ENCODE measurements at places on chromosomes 13 and 19. TPM values are rescaled to one million over a fixed set of nuclear protein-coding genes. Genes with fewer than 3 reads are reported as not detected.

DNA sequence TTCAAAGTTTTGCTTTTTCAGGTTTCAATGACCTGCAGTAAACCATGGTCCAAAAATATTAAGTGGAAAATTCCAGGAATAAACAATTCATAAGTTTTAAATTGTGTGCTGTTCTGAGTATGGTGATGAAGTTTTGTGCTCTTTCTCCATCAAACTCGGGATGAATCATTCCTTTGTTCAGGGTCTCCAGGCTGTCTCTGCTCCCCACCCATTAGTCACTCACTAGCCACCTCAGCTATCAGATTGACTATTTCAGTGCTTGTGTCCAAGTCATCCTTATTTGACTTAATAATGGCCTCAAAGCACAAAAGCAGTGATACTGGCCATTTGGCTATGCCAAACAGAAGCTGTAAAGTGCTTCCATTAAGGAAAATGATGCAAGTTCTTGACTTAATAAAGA, 1140.4 kb downstream of the EFNB2 start:
- no peak for DNase-seq
- H3K27me3 ChIP-seq: no peaks in the 10 kb centered on the region
- H3K36me3 ChIP-seq: no peaks in the 10 kb centered on the region

Gene ZNF256
- 1.3 TPM for polyA plus RNA-seq

DNA sequence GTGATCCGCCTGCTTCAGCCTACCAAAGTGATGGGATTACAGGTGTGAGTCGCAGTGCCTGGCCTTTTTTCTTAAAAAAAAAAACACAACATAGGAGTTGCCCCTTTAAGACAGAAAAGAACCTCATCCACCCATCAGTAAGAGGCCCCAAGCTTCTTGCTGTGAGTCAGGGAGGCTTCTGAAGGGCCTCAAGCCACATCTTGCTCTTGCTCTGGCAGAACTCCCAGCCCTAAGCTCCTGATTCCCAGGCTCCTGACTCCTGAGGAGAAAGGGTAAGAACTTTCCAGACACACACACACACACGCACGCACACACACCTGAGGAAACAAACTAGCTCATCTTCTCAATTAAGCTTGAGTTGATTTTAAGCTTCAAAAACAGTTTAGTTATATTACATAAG, 6.9 kb downstream of the ETFB start:
- DNase-seq: no peak
- no peaks in the 10 kb centered on the region for H3K27me3 ChIP-seq

Gene ANKLE1
- 2.2 TPM for polyA plus RNA-seq

- no peak overlapping the region for H3K27ac ChIP-seq
- H3K36me3 ChIP-seq: peaks cover 49% of the 10 kb centered on the region
- no peak overlapping the region for H3K4me3 ChIP-seq
- H3K4me1 ChIP-seq: peaks cover 12% of the 10 kb centered on the region
- no peak for DNase-seq
Observed at GRCh38 chr19:55103190-55103589, 14.2 kb downstream of the PPP1R12C start.

Gene ANGPTL4
- polyA plus RNA-seq: not detected

GRCh38 chr13:93881411-93881810, 598.1 kb downstream of the DCT start:
- H3K27ac ChIP-seq: no peak overlapping the region
- no peak for DNase-seq
- H3K27me3 ChIP-seq: no peaks in the 10 kb centered on the region
- H3K36me3 ChIP-seq: no peaks in the 10 kb centered on the region
- H3K4me1 ChIP-seq: no peaks in the 10 kb centered on the region
- H3K4me3 ChIP-seq: no peak overlapping the region

Gene SLC6A16
- polyA plus RNA-seq: 1.5 TPM

GRCh38 chr13:75621147-75621546, 15.0 kb upstream of the LMO7 start:
- H3K27ac ChIP-seq: no peak overlapping the region
- H3K4me3 ChIP-seq: no peak overlapping the region
- no peaks in the 10 kb centered on the region for H3K27me3 ChIP-seq

DNA sequence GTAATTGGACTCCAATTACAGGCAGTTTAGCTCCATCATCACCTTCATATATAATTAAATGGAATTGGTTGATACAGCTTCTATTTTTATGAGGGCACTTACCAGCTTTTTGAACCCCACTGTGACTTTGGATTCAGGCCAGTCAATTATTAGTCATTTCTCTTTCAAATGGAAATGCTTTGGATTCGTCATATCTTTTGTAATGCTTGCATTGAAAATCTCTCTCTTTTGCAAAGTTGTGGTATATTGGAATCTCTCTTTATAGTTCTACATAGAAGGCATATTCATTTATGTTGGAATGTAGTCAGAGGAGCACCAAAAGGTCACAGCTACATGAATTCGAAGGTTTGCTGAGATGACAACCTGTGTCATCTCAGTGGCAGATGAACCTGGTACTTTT, 1074.3 kb upstream of the SLC10A2 start:
- no peaks in the 10 kb centered on the region for H3K36me3 ChIP-seq
- no peak overlapping the region for H3K27ac ChIP-seq
- H3K4me1 ChIP-seq: no peaks in the 10 kb centered on the region
- DNase-seq: no peak
- H3K4me3 ChIP-seq: no peak overlapping the region

Gene KIR2DL3
- not detected for polyA plus RNA-seq

GRCh38 chr13:100826441-100826840, 151.8 kb upstream of the TMTC4 start:
- no peak overlapping the region for H3K4me3 ChIP-seq
- no peak for DNase-seq
- H3K27ac ChIP-seq: no peak overlapping the region
- no peaks in the 10 kb centered on the region for H3K4me1 ChIP-seq
- H3K27me3 ChIP-seq: no peaks in the 10 kb centered on the region

GRCh38 chr19:778910-779653, 18.2 kb upstream of the PTBP1 start:
- no peaks in the 10 kb centered on the region for H3K4me1 ChIP-seq
- no peak for DNase-seq
- H3K27ac ChIP-seq: no peak overlapping the region
- no peaks in the 10 kb centered on the region for H3K36me3 ChIP-seq
- H3K27me3 ChIP-seq: no peaks in the 10 kb centered on the region

DNA sequence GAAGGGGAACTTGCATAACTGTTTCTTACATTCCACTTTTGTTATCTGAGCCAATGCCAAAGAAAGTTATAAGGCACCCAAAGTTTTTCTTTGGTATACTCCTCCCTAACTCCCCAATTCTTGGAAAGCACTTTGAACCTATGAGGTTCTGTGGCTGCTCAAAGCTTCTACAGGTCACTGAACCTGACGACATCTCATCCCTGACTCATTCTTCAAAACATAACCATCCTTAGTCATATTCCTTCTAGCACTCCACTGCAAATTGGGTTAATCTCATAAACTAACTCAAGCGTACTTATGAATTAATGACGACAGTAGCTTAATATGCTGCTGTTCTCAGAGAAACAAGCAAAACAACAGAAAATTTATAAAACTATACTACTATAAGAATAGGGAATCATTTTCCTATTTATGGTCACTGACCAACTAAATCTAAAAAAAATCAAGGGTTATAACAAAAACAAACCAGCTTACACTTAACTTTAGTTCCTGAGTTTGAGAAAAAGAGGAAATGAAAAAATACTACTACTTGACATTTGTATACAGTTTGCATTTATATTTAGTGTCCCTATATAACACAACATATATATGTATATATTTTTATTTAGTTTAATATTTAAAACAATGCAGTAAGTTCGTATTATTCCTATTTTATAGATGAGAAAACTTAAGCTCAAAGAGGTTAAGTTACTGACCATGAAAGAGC, 69.1 kb downstream of the CAB39L start:
- no peaks in the 10 kb centered on the region for H3K4me1 ChIP-seq
- no peak for DNase-seq
- no peaks in the 10 kb centered on the region for H3K36me3 ChIP-seq
- no peak overlapping the region for H3K27ac ChIP-seq
- H3K27me3 ChIP-seq: no peaks in the 10 kb centered on the region

Gene R3HDM4
- 97.2 TPM for polyA plus RNA-seq

GRCh38 chr13:59621773-59622172, 542.0 kb downstream of the DIAPH3 start:
- H3K27ac ChIP-seq: no peak overlapping the region
- no peak for DNase-seq
- H3K4me1 ChIP-seq: no peaks in the 10 kb centered on the region
- H3K36me3 ChIP-seq: no peaks in the 10 kb centered on the region

Gene ERICH6B
- not detected for polyA plus RNA-seq

GRCh38 chr19:15037586-15037985, 11.7 kb upstream of the CASP14 start:
- no peak overlapping the region for H3K27ac ChIP-seq
- DNase-seq: no peak
- no peaks in the 10 kb centered on the region for H3K4me1 ChIP-seq
- no peaks in the 10 kb centered on the region for H3K27me3 ChIP-seq
- no peak overlapping the region for H3K4me3 ChIP-seq

- no peak overlapping the region for H3K4me3 ChIP-seq
- H3K27me3 ChIP-seq: peaks cover 6% of the 10 kb centered on the region
- H3K36me3 ChIP-seq: no peaks in the 10 kb centered on the region
- no peak overlapping the region for H3K27ac ChIP-seq
Observed at GRCh38 chr13:34153428-34154180, 335.7 kb downstream of the RFC3 start.

DNA sequence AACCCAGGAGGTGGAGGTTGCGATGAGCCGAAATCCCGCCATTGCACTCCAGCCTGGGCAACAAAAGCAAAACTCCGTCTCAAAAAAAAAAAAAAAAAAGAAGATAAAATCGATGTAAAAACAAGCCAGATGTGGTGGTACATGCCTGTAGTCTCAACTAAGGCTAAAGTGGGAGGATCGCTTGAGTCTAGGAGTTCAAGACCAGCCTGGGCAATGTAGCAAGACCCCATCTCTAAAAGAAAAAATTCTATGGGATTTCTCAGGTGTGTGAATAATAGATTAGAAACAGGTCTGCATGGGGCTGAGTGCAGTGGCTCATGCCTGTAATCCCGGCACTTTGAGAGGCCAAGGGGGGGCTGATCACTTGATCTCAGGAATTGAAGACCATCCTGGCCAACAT, 11.1 kb downstream of the PGPEP1 start:
- peaks cover 25% of the 10 kb centered on the region for H3K36me3 ChIP-seq
- H3K27ac ChIP-seq: no peak overlapping the region
- no peak overlapping the region for H3K4me3 ChIP-seq
- no peaks in the 10 kb centered on the region for H3K4me1 ChIP-seq

Gene CPB2
- not detected for polyA plus RNA-seq

Data from CD14-positive monocyte (primary cell).